Upper lobe of left lung (tissue), 6 donors: ENCODE measurements at places on chromosomes 13 and 19.

DNA sequence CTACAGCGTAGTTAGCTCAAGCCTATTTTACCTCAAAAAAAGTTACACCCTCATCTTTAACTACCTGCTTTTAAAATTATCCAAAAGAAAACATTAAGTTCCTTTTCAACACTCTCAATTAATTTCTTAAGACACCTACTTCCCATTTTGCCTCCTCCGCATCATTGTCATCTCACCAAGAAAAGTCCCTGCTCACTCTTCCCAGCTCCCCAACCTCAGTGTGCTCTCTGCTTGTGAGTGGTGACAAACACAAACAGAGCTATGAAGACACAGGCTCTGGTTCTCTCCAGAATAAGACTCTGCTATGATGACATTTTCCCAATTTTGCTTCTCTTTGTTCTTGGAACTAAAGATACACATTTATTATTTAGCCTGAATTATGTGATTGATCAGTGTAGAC lies 385.1 kb upstream of the HTR2A start:
- no peak for DNase-seq

DNA sequence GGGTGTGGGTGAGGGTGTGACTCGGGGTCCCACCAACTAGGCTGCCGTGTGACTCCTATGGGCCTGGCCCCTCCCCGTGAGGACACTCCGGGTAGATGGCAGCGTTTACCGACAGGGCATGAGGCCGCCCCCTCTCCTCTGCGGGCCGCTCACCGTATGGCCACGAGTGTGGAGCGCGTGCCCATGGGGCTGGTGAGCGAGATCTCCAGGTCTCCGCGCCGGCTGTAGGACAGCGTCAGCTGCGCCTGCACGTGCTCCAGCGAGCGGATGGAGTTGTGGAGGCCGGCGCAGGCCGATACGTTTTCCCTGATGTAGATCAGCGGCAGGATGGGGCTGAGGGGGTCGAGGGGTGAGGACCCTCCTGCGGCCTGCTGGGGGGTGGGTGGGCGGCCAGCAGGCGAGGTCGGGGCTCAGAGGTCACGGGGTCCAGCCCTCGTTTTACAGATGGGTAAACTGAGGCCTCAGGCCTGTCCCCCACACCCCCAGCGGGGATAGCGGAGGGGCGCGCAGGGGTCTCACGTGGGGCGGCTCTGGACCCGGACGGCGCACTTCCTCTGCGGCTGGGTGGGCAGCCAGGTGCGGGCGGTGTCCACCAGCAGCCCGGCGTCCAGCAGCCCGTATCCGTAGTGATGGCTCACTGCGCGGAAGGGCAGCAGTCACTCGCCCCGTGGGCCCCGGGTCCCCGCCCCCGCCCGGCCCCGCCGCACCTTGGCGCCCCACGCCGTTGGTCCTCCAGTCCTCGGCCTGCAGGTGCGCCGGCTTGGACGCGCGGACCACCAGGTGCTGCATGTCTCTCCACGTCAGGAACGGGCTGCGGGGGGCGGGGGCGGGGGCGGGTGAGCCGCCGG lies 4.3 kb upstream of the C19orf25 start:
- no peak for DNase-seq

DNA sequence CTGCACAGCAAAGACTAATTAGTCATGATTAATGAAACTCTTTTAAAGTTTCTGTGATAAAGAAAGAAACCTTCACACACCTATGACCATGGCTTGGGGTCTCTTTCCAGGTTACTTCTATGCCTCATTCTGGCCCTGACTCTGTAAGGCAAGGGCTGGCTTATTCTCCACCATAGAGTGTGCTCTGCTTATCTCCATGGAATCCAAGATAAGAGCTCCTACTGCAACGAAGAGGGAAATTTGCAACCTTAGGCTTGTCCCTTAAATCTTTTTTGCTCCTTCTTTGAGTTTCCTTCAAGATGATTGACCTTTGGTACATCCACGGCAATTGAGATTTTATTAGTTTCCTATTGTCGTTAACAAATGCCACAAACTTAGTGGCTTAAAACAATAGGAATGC lies 239.9 kb downstream of the SPRY2 start:
- no peak for DNase-seq

DNA sequence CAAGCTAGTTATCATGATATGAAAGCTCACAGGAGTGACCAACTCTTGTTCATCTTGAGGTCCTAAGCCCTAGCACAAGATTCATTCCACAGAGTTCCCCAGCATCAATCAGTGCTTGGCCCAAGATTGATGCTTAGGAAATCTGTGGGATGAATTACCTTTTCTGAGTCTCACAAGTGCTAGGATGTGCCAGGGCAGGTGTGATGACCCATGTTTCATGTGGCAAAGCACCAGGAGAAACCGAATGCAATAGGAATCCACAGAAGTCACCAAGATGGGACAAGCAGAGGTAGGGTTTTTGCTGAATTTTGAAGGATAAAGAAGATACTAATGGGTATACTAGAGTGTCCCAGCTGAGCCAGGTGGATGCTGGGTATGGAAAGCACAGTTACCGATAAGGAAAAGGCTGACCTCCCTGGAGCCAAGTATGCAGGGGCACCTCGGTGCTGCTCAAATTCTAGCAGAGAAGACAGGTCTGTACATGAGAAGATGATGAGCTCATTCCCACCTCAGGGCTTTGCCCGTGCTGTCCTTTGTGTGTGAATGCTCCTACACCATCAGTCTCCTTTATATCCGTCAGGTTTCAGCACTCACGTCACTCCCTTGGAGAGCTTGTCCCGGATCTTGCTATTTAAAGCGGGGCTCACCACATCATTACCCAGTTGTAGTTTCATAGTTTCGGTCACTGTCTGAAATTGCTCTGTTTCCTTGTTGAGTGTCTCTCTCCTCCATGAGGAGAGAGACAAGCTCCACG lies 168.9 kb upstream of the TSC22D1 start:
- DNase-seq: no peak
